ENCODE measurements at places on chromosomes 16 and 17.

DNA sequence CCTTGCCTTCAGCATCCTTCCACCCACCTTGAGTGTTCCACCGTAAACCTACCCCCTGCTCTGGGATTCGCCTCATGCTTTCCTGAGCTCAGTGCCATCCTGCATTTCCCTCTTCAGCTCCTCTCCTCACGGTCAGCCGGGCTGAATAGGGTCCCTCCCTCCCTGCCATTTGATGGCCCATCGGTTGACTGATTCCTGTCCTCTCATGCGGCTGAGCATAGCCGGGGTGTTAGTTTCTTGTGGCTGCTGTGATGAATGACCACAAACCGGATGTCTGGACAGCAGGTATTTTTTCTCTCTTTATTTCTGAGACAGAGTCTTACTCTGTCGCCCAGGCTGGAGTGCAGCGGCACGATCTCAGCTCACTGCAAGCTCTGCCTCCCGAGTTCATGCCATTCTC, 44.1 kb upstream of the MGAT5B start:
- no peak for DNase-seq

DNA sequence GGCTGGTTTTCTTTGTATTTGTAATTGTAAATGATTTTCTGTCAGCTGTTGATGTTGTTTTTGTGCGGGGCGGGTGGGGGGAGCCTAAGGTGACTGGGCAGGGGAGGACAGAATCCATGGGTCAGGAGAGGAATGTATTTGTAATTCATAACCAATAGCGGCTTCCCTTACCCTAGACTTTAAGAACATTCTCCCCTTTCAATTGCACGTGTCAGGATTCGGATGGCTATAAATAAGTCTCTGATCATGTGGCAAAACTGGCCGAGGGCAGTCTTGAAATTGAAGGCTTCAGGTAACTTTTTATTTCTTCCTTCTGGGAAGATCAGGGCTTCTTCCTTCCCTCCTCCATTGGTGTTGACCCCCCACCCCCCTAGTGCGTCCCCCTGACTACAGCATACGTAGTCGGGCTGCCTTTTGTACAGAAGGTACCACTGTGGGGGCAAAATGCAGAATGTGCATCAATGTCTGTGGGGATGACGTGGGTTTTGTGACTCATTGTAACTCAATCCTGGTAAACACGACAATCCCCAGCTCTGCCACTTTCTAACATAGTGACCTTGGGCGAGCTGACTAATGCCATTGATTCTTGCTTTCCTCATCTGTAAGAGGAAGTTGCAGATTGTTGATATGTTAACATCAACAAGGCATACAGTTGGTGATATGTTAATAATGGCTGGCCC, 16.2 kb downstream of the MARCHF10 start:
- DNase-seq = no peak

DNA sequence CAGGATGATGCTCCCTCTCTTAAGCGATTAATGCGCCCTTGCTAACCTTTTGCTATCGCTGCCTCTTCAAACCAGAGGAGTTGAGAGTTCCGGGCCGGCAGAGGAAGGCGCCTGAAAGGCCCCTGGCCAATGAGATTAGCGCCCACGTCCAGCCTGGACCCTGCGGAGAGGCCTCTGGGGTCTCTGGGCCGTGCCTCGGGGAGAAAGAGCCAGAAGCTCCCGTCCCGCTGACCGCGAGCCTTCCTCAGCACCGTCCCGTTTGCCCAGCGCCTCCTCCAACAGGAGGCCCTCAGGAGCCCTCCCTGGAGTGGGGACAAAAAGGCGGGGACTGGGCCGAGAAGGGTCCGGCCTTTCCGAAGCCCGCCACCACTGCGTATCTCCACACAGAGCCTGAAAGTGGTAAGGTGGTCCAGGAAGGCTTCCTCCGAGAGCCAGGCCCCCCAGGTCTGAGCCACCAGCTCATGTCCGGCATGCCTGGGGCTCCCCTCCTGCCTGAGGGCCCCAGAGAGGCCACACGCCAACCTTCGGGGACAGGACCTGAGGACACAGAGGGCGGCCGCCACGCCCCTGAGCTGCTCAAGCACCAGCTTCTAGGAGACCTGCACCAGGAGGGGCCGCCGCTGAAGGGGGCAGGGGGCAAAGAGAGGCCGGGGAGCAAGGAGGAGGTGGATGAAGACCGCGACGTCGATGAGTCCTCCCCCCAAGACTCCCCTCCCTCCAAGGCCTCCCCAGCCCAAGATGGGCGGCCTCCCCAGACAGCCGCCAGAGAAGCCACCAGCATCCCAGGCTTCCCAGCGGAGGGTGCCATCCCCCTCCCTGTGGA, 16.0 kb upstream of the STH start:
- no peak for DNase-seq

DNA sequence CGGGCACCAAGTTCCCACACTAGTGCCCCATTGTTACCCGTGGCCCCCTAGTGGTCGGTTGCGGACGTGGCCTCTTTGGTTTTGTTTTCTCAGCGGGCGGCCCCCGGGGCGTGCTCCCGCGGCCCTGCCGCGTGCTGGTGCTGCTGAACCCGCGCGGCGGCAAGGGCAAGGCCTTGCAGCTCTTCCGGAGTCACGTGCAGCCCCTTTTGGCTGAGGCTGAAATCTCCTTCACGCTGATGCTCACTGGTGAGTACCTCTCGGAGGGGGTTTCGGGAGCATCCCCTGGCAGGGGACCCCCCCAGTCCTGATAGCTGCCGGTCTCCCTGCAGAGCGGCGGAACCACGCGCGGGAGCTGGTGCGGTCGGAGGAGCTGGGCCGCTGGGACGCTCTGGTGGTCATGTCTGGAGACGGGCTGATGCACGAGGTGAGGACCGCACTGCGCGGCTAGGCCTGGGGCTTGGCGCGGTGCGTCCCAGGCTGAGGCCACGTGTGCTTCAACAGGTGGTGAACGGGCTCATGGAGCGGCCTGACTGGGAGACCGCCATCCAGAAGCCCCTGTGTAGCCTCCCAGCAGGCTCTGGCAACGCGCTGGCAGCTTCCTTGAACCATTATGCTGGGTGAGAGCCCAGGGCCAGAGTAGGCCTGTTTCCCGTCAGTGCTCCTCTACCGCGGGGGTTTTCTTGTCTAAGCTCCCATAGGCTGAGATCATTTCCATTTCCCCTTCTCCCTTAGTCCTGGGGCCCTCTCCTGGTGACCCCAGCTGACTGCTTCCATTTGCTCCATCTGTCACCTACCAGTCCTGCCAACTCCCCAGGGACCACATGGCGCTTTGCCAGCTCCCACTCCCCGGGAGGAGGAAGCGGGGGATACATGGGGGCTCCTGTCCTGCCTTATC, 1.7 kb downstream of the SPHK1 start:
- peak; percentile 70 for DNase-seq

- no peak for DNase-seq
Measured at GRCh38 chr17:19325542-19325941, 37.0 kb downstream of the B9D1 start.

DNA sequence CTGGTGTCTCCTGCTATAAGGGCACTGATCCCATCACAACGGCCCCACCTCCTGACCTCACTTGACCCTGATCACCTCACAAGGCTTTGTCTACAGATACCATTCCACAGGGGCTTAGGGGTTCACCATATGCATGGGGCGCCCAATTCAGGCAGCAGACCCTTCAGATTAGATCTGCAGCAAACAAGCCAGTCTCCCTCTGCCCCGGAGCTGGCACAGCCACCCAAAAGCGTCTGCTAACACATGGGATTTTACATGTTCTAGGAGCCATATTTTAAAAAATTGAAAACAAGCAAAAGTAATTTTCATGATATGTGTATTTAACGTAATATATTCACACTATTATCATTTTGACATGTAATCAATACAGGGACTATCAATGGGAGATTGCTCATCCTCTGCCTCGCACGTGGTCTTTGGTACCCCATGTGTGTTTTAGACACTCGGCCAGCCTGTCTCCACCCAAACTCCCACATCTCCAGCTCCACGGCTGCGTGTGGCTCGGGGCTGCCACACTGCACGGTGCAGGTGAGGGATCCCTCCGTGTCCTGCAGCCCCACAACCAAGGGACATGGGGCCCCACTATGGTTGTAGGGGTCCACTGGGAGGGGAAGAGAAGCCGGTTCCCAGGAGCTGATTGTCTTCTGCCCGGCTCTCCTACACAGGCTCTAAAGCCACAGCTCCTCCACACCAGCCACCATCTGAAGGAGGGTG, 107.6 kb downstream of the RBFOX3 start:
- no peak for DNase-seq

GRCh38 chr17:48809182-48809581, 7.8 kb downstream of the TTLL6 start:
- no peak for DNase-seq

GRCh38 chr16:67115639-67116038, 5.9 kb downstream of the PHAF1 start:
- DNase-seq = no peak

DNA sequence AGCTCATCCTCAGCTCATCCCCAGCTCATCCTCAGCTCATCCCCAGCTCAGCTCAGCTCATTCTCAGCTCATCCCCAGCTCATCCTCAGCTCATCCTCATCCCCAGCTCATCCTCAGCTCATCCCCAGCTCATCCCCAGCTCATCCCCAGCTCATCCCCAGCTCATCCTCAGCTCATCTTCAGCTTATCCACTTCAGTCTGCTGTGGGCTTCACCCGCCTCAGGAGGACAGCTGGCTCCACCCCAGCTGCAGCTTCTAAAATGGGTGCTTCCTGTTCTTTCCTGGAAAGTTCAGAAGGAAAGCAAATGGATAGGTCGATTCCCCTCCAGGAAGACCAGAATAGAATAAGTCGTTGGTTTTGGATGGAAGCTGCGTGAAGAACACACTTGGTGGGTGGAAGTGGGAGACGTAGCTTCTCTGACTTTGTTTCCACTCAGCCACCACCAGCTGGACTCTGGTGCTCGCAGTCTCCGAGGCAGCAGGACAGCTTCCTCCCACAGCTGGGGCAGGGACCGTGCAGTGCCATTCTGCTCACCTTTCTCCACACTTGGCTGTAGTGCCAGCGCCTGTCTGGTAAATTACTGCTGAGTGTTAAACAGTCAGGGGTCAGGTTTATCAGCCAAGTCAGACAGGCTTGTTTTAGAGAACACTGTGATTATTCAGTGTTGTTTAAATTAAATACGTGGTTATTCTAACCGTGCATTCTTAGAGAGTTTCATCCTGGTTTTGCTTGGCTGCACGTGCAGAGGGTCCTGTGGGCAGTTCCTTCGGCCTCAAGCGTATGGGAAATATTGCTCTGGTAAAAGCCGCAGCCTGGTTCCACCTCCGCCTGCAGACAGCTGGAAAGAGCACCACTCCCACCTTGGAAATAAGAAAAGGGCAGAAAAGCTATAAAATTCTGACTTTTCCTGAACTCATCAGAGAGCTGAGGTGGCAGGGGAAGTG, 61.0 kb upstream of the CHMP6 start:
- DNase-seq = no peak

DNA sequence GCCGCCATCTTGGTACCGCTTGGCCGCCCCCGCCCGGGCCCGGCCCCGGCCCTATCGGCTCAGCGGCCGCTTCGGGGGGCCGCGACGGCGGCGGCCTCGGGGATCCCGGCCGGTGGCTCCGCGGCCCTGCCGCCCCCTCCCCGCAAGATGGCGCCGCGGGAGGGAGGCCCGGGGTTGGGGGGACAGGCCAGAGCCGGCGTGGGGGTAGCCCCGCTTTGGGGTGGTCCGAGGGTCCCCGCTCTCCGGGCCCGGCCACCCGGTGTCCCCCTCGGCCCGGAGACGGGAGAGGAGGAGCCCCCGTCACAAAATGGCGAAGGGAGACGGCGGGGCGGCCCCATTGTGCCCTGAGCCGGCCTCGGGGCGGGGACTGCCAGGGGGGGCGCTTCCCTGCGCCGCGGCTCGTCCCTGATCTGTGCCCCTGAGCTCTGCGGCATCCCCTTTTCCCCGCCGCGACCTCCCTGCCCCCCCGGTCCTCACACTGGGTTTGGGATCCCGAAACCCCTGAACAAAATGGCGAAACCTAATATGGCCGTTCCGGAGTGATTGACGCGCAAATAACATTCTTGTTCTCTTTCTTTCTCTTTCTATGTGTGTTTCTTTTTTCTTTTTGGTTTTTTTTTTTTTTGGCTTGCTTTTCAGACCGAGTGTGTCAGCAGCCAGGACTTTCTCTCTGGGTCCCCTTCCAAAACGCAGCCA, 986 bp downstream of the HAPSTR1 start:
- DNase-seq = peak; percentile 80

- no peak for DNase-seq
Measured at GRCh38 chr17:47266782-47267181, 13.2 kb downstream of the ITGB3 start.
